ENCODE measurements at places on chromosomes 12 and 14.
A peak's percentile ranks its signal among the peaks of the same experiment; 100 is the strongest.

DNA sequence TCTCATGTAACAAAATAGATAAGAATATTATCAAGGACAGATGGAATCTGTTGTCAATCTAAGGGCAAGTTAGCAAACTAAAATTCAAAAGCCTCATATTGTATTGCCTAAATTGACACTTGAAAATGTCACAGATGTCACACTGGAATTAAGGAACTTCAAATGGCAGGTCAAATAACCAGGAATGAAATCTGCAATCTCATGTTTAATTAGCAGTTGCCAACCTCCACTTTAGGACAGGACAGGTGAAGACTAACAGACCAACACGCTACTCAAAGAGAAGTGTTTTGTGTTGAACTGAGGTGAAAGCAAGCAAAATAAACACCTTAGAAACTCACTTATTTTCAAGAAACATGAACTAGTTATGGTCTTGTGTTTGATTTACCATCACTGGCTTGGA lies 11.1 kb downstream of the KIF21A start:
- no peak for DNase-seq

GRCh38 chr12:128864516-128865186 lies 11.4 kb downstream of the GLT1D1 start:
- DNase-seq: no peak

DNA sequence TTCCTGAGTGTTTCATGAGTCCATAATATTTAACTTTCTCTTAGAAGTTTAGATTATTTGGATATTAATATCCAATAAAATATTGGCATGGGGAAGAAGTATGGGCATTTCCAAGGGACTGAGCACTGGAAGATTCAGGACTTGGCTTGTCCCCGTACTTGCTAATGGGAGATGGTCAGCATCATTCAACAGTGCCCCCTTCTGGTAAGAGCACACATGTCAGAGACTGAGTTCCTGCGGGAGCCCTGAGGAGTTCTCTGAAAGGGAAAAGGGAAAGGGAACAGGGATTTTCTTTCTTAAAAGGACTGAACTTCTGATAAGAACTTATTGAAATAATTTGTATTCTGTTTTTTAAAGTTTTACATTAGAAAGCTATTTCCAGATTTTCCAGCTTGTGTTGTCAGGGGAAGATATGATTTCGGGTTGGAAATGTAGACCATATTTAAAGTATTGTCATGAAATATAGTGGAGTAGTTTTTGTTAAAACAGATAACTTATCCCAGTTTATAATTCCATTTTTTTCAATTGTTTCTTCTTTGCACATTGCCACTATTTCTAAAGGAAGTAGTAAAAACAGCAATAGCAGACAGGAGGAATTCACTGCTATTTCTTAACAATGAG lies 59.8 kb upstream of the C12orf71 start:
- peak; percentile 46 for DNase-seq

GRCh38 chr12:59595565-59595882 lies 305 bp upstream of the SLC16A7 start:
- no peak for DNase-seq

- DNase-seq: no peak
Measured at GRCh38 chr12:89999699-90000505, 291.3 kb upstream of the ATP2B1 start.

DNA sequence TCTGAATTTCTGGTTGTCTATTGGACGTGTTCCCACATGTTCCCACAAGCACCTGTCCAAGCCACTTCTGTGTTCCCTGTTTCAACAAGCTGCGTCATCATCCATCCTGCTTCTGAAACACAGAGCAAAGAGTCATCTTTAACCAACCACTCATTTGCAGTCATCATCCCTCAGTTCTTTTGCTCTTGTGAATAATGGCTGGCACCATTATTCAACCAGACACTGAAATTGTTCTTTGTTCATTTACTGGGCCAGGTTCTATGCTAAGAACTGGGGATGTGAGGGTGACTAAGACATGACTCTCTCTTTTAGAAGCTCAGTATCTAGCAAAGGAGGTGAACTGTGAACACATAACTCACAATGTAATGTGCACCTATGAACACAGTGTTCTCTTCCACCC lies 40.7 kb upstream of the ANO4 start:
- no peak for DNase-seq

- DNase-seq: no peak
Measured at GRCh38 chr12:113844495-113845210, 121.5 kb downstream of the RBM19 start.

DNA sequence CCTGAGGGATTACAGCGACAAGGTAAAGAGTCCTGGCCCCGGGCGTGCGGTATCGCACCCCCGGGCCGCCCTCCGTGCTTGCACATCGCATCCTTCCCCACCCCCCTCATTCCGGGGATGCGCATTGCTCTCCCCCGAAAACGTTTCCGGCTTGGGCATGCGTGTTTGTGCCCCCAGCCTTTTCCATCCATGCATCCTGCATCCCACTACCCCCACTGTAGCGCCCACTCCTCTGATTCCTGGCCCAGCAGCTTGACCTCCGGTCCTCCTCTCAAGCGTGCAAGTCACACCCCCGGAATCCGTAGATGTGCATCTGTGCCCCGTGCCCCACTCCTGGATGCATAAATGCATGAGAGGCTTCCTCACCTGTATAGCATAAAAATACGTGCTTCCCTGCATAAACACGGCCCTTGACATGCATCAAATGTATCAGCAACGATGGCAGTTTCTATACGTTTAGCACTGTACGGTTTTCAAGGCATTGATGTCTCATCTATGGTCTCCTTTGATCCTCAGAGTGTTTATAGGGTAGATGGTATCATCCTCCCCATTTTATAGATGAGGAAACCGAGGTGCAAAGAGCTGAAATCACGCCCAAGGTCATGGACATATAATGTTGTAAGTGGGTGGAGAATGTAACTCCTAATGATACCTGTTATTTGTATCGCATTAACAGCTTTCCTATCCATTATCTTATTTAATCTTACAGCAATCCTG lies 484 bp downstream of the RIC8B start:
- DNase-seq: no peak

DNA sequence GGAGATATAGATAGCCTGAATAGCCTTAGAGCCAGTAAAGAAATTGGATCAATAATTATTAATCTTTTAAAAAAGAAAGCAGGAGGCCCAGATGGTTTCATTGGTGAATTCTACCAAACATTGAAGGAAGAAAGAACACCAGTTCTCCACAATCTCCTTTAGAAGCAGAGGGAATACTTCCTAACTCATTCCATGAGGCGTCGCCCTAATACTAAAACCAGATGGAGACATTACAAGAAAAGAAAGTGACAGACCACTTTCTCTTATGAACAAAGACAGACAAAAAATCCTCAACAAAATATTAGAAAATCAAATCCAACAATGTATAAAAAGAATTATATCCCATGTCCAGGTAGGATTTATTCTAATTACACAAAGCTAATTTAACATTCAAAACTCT lies 362.6 kb downstream of the BCAT1 start:
- DNase-seq: no peak

DNA sequence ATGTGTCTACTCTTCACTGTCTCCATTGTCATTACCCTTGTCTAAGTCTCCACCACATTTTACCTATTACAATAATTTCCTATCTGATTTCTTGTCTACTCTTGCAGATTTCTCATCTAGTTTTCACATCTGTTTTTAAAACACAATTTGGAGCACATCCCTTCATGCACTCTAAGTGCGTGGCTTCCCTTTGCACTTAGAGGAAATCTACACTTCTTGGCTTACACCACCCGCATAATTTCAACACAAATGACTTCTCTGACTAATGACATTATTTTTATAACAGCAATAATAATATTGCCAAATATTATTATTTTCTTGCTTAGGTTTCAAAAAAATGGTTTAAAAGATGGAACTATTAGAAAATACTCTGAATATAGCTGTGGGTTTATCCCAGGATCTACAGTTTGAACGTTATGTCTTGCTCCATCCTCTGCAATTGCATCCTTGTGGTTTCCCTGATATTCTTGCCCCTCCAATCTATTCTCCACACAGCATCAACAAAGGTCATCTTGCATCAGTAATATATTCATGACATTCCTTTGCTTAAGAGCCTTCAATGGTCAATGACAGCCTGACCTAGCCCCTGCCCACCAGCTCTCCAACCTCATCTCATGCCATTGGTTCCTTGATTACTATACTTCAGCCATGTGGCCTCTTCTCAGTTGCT lies 153.7 kb downstream of the SLC25A21 start:
- DNase-seq: no peak

DNA sequence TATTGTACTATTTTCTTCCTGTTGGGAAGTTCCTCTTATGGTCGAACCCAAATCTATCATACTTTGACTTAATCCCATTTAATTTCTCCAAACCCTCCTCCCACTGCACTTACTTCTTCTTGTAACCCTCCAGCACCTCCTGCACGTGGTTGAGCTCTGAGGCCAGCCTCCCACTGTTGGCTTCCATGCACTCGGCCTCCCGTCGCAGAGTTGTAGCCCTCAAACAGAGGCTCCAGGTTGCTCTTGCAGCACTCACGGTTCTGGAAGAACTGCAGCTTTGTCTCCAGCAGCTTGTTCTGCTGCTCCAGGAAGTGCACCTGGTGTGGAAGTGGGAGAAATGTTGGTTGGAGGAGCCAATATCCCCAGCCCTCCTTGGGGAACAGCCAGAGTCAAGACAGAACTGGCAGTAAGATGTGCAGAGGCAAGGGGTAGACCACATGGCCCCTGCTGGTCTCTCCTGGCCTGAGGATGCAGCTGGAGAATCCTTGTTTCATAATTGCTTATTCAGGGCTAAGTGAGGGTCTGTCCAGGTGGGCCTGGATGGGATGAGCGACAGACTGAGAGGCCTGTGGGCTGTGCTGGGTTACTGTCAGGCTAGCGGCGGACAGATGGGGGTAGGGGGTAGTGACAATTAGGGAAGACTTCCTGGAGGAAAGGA lies 18.4 kb upstream of the KRT86 start:
- DNase-seq: no peak

GRCh38 chr14:36317650-36318049 lies 2.8 kb downstream of the MBIP start:
- DNase-seq: no peak

GRCh38 chr14:50967790-50968189 lies 23.5 kb upstream of the PYGL start:
- no peak for DNase-seq

- DNase-seq: peak; percentile 54
Measured at GRCh38 chr14:49959822-49960408, 67.0 kb downstream of the ARF6 start.

DNA sequence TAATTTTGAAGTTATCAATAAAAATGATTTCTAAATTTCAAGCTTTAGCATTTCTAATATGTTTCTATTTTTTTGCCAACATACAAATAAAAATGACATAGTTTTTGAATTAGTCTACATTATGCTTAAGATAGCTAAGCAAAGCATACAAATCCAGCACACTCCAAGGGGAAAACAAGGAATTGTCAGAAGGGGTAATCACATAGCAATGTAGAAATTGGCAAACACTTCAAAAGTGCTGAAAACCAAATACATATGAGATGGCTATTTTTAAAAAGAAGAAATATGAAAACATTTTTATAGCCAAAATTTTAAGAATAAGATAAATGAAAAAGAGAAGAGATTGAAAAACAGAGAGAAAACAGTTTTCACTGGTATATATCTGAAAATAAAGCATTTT lies 308.0 kb downstream of the SLC6A15 start:
- no peak for DNase-seq

DNA sequence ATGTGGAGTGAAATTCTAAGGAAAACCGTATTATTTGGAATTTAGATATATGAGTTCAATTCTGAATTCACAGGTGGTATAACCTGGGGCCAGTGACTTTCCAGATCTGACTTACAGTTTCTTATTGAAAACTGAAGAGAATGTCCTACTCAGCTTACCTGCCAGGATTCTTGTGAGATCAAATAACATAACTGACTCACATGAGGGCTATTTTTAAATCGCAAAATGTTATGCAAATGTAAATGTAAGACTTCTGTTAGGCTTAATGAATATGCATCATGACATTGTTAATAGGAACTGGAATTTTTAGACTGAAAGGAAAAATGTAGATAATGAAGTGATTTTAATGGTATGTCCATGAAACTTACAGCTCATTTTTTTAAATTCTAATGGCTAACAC lies 1142.1 kb downstream of the FLRT2 start:
- no peak for DNase-seq

GRCh38 chr14:97025722-97026121 lies 228.5 kb downstream of the VRK1 start:
- no peak for DNase-seq

DNA sequence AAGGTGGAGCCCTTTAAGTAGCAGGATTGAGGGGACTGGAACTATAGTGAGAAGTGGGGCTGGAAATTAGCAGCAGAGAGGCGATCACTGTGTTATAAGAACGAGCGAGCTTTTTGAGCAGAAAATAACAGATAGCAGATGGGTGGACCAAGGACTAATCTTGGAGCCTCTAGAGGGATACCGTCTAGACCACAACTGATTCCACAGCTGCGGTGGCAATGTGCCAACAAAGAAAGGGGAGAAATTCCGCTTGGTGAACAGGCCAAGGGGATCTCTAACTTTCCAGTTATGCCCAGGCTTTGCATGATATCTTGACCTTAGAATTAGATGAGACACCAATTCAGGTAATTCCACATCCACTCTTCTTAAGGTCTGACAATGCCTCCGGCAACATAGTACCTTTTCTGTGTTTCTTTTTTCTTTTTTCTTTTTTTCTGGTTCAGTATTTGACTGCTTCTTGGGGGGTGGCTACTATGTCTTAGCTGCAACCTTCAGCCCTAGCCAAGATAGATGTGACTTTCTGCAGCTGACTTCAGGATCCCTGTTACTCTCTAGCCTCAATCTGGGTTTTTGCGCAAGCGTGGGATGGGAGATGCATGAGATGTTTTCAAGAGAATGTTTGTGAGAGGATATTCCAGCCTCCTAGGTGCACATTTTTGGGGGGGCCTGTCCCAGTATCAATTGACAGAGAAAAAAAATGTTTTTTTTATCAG lies 143.4 kb upstream of the CPSF6 start:
- no peak for DNase-seq

- DNase-seq: no peak
Measured at GRCh38 chr12:89386138-89386537, 33.8 kb upstream of the DUSP6 start.

DNA sequence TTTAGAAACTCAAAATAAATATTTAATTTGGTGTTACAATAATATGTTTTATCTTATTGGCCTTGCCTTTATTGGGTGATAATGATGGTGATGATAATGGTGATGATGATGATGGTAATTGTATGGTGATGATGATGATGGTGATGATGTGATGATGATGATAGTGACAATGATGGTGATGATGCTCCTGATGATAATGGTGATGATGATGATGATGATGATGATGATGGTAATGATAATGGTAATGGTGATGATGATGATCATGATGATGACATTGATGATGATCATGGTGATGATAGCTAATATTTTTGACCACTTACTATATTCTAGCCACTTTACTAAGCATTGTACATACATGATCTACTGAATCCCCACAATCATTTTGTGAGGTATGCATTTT lies 1548.6 kb upstream of the TMEM132C start:
- DNase-seq: no peak

DNA sequence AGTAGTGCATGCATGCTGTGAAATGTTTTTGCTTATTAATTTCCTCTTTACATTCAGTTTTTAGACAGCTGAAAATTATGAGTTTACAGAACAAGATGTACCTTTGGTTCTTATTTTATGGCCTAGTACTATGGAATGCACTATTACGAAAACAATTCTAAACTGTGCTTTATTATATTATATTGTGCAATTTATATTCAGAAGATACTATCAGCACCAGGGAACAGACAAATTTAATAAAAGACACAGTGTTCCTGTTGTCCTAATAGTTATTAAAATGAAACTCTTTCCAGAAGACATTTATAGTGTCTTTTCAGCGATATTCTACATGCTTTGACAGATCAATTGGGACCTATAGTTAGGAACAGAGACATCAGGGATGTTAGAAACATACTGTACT lies 427.3 kb downstream of the BTG1 start:
- no peak for DNase-seq
